ENCODE measurements at places on chromosomes 12 and 14. TPM values are rescaled to one million over a fixed set of nuclear protein-coding genes. Genes with fewer than 3 reads are reported as not detected.

CLEC9A gene
- not detected for total RNA-seq

KRT6A gene
- 3.1 TPM for total RNA-seq

DNA sequence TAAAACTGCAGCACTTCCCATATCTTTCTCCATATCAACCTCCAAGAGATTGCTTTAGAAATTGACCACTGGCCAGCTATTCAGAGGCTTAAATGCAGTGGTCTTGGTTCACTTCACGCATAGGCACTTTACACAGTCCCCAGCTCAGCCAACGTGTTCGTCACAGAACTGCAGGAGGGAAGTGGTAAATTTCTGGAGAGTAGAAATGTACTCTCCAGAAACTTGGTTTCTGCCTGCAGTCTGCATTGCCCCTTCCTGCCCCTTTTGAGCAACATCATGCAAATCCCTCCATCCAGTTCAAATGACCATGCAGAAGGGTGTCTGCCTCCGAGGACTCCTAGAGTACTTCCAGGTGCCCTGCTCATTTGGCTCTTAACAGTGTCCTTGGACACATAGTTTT lies 42.7 kb upstream of the NEDD1 start:
- no peak overlapping the region for H3K27ac ChIP-seq
- no peaks in the 10 kb centered on the region for H3K36me3 ChIP-seq
- H3K4me3 ChIP-seq, result no peak overlapping the region
- H3K27me3 ChIP-seq, result no peaks in the 10 kb centered on the region
- H3K4me1 ChIP-seq, result no peaks in the 10 kb centered on the region
- no peak for DNase-seq

GRCh38 chr12:22262309-22262708 lies 72.2 kb downstream of the ST8SIA1 start:
- no peak overlapping the region for H3K4me3 ChIP-seq
- no peaks in the 10 kb centered on the region for H3K27me3 ChIP-seq
- no peak overlapping the region for H3K27ac ChIP-seq
- H3K36me3 ChIP-seq, result no peaks in the 10 kb centered on the region
- no peak for DNase-seq

DNA sequence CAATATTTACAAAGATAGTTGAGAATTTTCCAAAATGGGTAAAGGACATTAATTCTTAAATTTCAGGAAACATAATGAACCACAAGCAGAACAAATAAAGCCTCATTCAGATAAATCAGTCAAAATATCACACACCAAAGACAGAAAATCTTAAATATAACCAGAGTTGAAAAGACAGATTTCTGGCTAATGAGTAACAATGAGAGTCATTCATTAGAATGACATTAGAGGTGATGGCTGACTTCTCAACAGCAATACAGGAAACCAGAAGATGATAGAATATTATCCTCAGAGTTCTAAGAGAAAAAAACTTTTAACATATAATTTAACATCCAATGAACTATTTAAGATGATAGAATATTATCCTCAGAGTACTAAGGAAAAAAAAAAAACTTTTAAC lies 124.2 kb downstream of the DENND5B start:
- H3K4me3 ChIP-seq, result no peak overlapping the region
- H3K27me3 ChIP-seq, result no peaks in the 10 kb centered on the region
- no peak overlapping the region for H3K27ac ChIP-seq

BCL11B gene
- total RNA-seq, result 3.9 TPM

DNA sequence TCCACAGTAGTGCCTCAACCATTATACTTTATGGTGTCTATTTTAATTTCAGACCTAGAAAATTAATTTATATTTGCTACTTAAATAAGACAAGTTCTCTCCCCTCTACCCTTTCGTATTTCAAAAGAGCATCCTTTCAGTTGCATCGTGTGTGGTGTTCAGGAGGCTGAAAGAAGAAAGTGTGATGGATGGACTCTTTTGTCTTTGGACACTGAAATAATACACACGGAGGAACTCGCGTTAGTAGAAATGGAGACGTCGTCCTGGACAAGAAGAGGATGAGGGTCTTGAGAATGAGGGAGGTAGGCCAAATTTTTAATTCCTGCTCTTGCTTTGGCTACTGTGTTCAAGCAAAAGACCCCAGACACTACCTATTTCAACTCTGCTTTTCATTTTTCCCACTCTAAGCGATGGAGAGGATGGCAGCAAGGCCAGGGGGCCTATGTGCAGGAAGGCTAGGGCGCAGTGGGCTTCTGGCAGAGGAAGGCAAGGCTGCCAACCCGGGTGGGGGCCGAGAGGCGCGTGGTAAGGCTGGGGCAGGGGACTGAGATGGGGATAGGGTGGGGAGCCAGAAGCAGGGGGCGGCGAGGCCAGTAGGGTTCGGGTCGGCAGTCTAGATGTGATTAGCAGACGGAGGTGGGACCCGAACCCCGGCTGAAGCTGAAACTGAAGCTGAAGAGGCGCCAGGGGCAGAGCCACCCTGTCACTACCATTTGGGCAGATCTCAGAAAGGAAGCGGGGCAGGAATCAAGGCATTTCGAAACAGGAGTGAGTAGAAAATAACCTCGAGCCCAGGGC lies 722 bp downstream of the TMED8 start:
- no peak for DNase-seq
- no peaks in the 10 kb centered on the region for H3K27me3 ChIP-seq

GRCh38 chr14:50796390-50796789 lies 34.6 kb downstream of the NIN start:
- DNase-seq, result no peak
- H3K4me1 ChIP-seq, result no peaks in the 10 kb centered on the region
- H3K36me3 ChIP-seq, result no peaks in the 10 kb centered on the region
- H3K27ac ChIP-seq, result no peak overlapping the region
- H3K4me3 ChIP-seq, result no peak overlapping the region
- H3K27me3 ChIP-seq, result no peaks in the 10 kb centered on the region

- H3K36me3 ChIP-seq, result no peaks in the 10 kb centered on the region
- no peaks in the 10 kb centered on the region for H3K27me3 ChIP-seq
- no peak for DNase-seq
- H3K27ac ChIP-seq, result no peak overlapping the region
- no peaks in the 10 kb centered on the region for H3K4me1 ChIP-seq
- no peak overlapping the region for H3K4me3 ChIP-seq
Measured at GRCh38 chr12:64652346-64652745, 42.1 kb downstream of the RASSF3 start.

GRCh38 chr14:92787554-92787953 lies 6.6 kb upstream of the GOLGA5 start:
- no peak overlapping the region for H3K4me3 ChIP-seq
- H3K36me3 ChIP-seq, result no peaks in the 10 kb centered on the region
- H3K27me3 ChIP-seq, result no peaks in the 10 kb centered on the region
- no peaks in the 10 kb centered on the region for H3K4me1 ChIP-seq
- no peak overlapping the region for H3K27ac ChIP-seq

DNA sequence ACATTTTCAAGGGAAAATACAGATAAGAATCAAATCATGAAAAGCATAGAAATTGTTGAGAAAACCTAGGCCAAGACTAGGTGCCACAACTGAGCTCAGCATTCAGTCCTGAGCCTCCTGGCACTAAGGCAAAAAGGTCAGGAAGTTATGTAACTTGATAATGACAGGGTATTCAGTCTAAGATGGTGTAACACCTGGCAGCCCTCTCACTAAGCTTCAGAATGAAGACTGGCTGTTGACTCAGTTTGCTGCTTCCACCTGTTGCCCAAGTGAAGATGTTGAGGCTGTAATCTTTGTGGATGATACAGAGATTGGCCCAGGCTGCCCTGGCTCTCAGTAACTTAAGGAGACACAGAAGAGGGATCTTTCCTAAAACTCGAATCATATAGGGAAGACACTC lies 19.6 kb downstream of the PROX2 start:
- DNase-seq, result no peak
- no peaks in the 10 kb centered on the region for H3K36me3 ChIP-seq
- H3K4me1 ChIP-seq, result no peaks in the 10 kb centered on the region
- no peak overlapping the region for H3K27ac ChIP-seq
- no peaks in the 10 kb centered on the region for H3K27me3 ChIP-seq

CAPZA3 gene
- 2.0 TPM for total RNA-seq

DNA sequence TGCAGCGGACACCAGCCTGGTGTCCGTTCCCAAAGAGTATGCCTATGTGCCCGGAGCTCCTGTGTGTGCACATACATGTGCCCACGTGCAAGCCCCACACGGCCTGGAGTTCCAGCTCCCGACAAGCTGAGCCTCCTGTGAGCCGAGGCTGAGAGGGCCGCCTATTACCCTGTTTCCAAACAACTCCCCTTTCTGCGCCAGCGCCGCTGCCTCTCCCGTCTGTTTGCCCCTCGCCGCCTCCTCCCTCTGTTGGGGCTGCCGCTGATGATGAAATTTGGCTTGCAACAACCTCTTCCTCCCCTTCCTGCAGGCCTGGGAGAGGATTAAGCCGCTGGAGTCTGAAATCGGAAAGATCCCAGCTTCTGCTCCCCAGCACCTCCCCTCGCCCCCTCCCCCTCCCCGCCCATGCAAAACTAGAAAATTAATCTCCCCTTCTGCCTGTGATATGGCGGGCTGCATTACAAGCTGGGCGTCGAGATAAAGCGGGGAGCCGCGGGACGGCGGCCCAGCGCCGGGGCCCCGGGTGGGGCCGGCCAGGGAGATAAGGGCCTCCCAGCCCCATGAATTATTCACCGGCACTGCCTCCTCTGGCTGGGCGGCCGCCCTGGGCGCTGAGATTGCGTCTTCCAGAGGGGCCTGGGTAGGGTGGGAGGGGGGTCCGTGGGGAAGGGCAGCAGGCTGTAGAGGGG lies 6.8 kb upstream of the ASIC1 start:
- no peaks in the 10 kb centered on the region for H3K27me3 ChIP-seq
- H3K27ac ChIP-seq, result no peak overlapping the region
- peak overlapping the region; percentile 34 for H3K4me3 ChIP-seq
- no peaks in the 10 kb centered on the region for H3K36me3 ChIP-seq

- DNase-seq, result no peak
- no peak overlapping the region for H3K4me3 ChIP-seq
- no peak overlapping the region for H3K27ac ChIP-seq
- no peaks in the 10 kb centered on the region for H3K27me3 ChIP-seq
Measured at GRCh38 chr12:89970722-89971121, 262.1 kb upstream of the ATP2B1 start.

SDSL gene
- total RNA-seq, result 4.6 TPM

- H3K4me1 ChIP-seq, result no peaks in the 10 kb centered on the region
- no peak overlapping the region for H3K27ac ChIP-seq
- no peaks in the 10 kb centered on the region for H3K36me3 ChIP-seq
- no peaks in the 10 kb centered on the region for H3K27me3 ChIP-seq
- DNase-seq, result no peak
- no peak overlapping the region for H3K4me3 ChIP-seq
Measured at GRCh38 chr12:112901271-112901670, 5.5 kb upstream of the OAS1 start.

DNA sequence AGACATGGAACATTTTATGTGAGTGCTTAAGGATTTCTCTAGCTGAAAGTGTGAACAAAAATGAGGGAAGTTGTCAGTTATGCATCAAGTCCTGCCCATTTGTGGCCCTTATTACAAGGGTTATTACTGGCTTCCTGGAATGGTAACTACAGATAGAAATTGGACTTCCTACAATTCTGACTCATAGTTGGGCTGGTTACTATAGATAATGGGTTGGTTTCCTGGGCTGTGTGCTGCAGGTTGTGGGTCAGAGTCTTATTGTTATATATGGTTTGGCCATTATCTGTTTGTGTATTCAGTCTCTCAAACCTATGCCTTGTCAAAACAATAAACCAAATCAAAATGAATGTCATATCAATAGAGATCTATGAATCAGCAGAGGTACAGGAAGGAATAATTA lies 313.7 kb downstream of the ADAMTS20 start:
- no peak overlapping the region for H3K4me3 ChIP-seq
- H3K4me1 ChIP-seq, result no peaks in the 10 kb centered on the region
- DNase-seq, result no peak
- H3K27ac ChIP-seq, result no peak overlapping the region
- H3K36me3 ChIP-seq, result no peaks in the 10 kb centered on the region

DNA sequence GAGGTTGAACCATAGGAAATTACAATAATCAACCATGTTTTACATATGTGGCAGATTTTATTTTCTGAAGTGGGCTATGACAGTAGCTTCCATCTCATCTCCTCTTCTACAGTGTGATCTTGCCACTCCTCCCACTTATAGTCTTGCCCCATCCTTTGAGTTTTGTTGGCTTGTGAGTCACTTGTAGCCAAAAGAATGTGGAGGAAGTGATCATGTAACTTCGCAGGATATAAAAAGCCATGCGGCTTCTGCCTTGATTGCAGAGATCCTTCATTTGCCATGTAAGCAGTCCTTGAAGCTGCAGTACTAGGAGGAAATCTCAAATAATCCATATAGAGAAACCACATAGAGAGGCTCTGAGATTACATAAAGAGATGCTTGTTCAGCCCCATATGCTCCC lies 13.7 kb upstream of the ZNF84 start:
- DNase-seq, result no peak
- no peak overlapping the region for H3K4me3 ChIP-seq
- no peaks in the 10 kb centered on the region for H3K36me3 ChIP-seq
- no peaks in the 10 kb centered on the region for H3K27me3 ChIP-seq
- no peaks in the 10 kb centered on the region for H3K4me1 ChIP-seq
- no peak overlapping the region for H3K27ac ChIP-seq

GRCh38 chr12:16955083-16955657 lies 349.2 kb upstream of the LMO3 start:
- H3K4me1 ChIP-seq, result no peaks in the 10 kb centered on the region
- no peaks in the 10 kb centered on the region for H3K27me3 ChIP-seq
- H3K27ac ChIP-seq, result no peak overlapping the region
- no peak overlapping the region for H3K4me3 ChIP-seq
- no peak for DNase-seq

PSMA6 gene
- total RNA-seq, result 156 TPM

DNA sequence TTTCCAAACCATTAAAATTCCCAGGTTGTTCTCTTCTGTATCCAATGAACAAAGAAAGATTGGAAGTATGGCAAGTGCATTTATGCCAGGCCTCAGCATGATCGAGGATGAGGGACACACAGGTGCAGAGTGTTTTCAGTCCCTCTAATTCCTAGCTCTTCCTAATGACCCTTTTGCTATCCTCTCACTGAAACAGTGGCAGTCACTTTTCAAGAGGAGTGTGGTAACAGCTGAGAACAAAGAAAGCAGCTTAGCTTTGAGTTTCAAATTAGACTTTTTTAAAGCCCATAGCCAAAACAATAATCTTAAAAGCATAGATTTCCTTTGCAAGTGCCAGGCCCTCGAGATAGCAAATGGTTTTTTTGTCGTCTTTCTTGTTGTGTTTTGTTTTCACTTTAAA lies 110.8 kb downstream of the KCNH5 start:
- H3K4me3 ChIP-seq, result no peak overlapping the region
- no peaks in the 10 kb centered on the region for H3K4me1 ChIP-seq
- no peak for DNase-seq
- no peak overlapping the region for H3K27ac ChIP-seq
- H3K27me3 ChIP-seq, result no peaks in the 10 kb centered on the region

SLC39A5 gene
- total RNA-seq, result not detected

TBX5 gene
- 6.2 TPM for total RNA-seq

DNA sequence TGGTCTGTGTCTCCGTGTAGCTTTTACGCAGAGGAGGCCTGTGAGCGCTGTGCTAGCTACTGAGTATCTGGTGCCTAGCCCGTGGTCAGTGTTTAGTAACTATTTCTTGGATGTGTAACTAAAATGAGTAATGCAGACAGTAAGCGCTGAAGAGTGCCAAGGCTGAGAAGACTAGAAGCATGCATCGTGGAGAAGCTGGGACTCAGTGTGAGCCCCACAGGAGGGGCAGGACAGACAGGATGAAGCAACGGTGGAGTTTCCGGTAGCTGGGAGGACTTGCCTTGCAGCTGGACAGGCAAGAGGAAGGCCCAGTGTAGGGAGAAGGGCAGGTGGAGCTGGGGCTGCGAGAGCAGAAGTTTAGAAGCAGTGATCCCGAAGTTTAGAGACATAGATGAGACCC lies 233.4 kb upstream of the FKBP4 start:
- DNase-seq, result no peak
- H3K36me3 ChIP-seq, result no peaks in the 10 kb centered on the region
- H3K27ac ChIP-seq, result no peak overlapping the region
- no peak overlapping the region for H3K4me3 ChIP-seq
- no peaks in the 10 kb centered on the region for H3K4me1 ChIP-seq
